Hematopoietic multipotent progenitor cell treated with erythropoietin and hydrocortisone succinate and interleukin-3 and kit ligand, for 17 days (in vitro differentiated cells): ENCODE measurements at places on chromosomes 13 and 19.
A peak's percentile ranks its signal among the peaks of the same experiment; 100 is the strongest.

- no peak for DNase-seq
Measured at GRCh38 chr13:42631181-42631580, 57.2 kb downstream of the TNFSF11 start.

DNA sequence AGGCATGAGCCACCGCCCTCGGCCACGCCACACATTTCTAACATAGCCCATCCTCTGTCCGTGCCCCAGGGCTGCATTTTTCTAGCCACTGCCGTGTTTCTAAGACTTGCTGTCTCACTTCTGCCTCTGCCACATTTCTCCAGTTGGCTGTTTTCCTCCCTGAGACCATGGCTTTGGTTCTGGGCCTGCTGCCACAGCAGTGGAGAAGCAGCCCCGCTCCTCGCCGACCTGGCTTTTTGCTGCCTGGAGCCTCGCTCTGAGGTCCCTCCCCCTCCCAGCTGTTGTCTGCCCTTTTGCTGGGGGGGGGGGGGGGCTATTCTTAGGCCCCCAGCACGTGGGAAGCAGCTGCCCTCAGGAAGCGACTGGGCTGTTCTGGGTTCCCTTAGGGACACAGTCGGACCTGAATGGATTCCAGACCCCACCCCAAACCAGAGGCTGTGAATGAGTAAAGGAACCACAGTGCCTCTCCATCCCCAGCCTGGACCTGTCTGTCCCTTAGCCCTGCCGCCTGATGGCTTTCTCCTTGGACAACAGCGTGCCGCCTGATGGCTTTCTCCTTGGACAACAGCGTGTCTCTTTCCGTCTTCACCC is 3.3 kb downstream of the GYS1 start:
- no peak for DNase-seq

GRCh38 chr13:74479124-74479523 is 344.9 kb upstream of the KLF12 start:
- no peak for DNase-seq

DNA sequence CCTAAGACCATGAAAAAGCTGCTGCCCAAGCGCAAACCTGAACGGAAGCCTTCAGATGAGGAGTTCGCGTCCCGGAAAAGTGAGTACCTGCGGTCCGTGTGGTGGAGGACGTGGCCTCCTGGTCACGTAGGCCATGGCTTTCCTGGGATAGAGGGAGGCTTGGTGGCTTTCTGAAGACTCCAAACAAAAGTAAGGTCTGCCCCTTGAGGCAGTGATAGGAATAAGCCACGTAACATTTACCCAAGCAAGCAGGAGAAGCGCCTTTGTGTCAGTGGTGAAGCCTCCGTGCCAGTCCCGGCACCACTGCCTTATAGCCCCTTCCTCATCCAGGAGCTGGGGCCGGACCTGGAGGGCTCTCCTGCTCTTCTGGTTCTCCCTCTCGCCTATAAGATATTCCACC is 34.3 kb upstream of the TEX29 start:
- DNase-seq = no peak

DNA sequence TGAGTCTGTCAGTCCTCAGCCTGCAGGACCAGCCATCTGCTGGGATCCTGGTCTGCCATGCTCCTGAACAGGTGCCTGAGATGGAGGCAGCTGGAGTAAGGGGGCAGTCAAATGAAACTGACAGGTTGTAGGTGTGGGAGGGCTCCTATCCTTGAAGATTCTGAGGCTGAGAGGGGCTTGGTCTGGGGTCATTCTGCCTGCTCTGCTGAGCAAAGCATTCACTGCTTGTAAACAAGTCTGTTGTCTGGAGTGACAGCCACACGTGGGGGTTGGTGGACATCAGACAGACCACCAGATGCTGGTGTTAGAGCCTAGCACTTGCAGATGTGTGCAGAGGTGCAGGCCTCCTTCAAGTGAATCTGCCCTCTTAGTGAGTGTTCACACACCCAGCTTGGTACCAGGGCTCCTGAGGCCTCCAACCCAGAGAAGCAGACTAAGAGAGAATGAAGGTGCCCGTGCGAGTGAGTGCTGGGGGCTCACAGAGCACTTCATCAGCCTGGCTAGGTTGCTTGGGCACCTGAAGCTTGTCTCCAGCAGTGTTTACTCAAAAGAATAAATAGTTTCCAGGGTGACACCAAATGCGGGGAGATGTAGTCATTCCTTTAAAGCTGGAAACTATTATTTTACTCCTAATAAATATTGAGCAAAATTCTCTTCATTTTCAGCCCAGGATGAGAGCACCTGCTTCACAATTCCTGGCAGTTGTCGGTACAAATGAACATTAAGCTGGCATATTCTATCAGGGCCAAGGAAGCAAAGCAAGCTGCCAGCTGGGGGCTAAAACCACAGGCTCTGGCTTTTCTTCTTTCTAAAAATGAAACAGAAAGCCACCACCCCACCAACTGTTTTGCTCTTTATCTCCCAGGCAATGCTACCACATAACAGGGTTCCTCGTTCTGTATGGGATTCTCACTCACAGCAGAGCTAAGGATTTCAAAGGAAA is 82.3 kb downstream of the RNASEH2B start:
- peak; percentile 5 for DNase-seq

GRCh38 chr13:44918326-44919103 is 70.8 kb downstream of the NUFIP1 start:
- DNase-seq = no peak

DNA sequence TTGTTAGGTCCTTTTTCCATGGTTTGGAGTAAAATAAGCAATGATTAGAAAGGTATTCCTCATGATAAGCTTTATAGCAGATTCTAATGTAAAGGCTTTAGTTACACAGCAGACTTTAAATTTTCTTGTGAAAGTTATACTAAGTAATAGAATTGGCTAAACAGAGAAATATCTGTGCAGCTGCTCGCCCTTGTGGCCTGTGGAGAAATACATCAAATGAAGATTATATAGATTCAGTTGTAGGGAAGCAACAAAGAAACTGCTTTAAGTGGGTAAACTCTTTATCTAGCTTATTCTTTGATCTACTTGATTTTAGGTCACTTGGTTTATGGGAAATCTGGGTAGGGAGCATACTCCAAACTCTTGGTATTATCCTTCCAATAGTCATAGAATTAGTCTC is 1269.7 kb upstream of the SPRY2 start:
- no peak for DNase-seq

DNA sequence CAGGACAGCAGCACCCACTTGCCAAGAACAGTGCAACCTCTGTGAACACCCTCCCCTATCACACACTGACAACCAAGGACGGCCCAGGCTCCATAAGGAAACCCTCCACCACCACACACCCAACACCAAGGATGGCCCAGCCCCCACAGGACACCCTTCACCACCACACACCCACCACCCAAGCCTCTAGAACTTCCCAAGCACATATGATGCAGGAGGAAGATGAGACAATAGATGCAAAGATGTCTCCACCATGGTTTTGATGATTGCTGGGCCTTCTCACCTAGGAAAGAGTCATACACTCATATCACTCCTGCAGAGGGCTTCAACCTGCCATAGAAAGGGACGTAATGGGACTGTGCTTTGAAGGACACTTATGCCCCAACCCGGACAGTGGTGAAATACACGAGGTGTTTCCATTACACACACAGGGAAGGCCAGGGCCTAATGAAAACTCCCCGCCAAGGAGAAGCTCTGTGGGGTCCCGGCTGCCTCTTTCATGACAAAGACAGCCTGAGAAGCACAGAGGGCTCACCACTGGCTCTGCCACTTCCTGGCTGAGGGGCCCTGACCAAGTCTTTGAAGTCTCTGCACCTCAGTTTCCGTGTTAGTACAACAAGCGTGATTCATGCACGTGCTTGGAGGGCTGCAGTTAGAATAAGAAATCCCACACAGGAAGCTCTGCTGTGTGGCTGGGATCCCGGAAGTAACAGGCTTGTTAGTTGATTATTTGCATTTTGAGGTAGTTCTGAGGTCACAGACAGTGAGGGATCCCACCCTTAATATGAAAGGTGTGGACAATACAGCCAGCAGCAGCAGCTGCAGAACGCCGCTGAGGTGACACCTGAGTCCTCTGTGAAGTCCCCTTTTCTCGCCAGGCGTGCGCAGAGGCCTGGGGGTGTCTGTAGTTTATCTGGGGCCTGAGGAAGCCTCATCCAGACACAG is 61.9 kb upstream of the ATP12A start:
- DNase-seq = no peak

DNA sequence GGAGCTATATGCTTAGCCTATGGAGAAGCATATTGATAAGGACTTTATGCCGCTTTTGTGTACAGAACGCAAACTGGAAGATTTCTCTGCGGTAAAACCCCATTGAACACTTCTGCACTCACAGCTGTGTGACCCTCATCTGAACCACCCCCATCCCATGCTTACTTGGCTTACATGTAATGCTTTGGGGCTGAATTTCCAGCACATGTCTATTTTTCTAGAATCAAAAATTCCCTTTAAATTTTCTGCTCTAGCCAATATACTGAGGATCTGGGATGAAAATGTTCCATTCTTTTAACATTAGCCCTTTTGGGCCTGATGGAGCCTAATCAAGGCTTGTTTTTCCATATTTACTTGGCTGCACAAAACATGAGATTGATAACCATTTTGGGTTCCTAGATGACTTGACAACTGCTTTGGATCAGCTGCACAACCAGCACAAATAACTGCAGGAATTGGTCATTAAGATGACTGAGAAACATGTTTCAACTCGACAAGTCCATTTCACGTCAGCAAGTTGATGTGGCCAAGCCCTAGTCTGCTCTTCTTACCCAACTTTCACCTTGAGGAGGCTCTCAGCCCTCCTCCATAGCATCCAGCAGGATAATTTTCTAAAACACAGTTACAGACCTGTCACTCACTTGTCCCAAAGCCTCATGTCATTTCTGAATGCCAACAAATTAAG is 52.4 kb downstream of the TNFSF11 start:
- DNase-seq = no peak

DNA sequence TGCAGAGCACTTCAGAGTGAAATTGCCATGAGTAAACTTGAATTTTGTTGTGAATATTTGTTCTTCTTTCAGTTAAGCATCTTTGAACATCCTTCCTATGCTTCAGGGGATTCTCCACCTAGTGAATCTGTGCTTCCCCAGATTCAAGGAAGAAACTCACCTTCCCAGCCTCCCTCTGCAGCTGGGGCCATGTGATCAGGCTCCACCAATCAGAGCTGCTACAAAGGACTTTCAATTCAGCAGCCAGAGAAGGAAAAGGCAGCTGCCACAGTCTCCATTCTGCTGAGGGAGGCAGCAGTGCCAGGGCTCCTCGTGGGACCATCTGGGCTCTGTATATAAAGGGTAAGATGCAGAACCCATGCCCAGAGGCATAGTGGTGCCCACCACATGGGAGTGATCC is 89.7 kb upstream of the SIAH3 start:
- DNase-seq = no peak

- no peak for DNase-seq
Measured at GRCh38 chr13:28822801-28823200, 2.7 kb downstream of the MTUS2 start.

GRCh38 chr13:24050796-24051715 is 109.5 kb upstream of the SPATA13 start:
- DNase-seq = no peak

DNA sequence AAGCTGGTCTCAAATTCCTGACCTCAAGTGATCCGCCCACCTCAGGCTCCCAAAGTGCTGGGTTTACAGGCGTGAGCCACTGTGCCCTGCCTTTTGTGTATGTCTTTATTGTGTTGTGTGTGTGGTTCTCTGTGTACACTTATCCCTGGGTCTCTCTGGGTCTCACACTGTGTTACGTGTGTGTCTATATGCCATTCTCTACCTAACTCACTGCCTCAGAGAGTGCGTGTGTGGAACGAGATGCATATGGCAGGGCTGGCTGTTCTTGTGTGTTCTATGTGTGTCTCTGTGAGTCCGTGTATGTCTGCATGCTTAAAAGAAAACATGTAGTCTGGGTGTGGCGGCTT is 10.5 kb downstream of the FOXA3 start:
- no peak for DNase-seq

DNA sequence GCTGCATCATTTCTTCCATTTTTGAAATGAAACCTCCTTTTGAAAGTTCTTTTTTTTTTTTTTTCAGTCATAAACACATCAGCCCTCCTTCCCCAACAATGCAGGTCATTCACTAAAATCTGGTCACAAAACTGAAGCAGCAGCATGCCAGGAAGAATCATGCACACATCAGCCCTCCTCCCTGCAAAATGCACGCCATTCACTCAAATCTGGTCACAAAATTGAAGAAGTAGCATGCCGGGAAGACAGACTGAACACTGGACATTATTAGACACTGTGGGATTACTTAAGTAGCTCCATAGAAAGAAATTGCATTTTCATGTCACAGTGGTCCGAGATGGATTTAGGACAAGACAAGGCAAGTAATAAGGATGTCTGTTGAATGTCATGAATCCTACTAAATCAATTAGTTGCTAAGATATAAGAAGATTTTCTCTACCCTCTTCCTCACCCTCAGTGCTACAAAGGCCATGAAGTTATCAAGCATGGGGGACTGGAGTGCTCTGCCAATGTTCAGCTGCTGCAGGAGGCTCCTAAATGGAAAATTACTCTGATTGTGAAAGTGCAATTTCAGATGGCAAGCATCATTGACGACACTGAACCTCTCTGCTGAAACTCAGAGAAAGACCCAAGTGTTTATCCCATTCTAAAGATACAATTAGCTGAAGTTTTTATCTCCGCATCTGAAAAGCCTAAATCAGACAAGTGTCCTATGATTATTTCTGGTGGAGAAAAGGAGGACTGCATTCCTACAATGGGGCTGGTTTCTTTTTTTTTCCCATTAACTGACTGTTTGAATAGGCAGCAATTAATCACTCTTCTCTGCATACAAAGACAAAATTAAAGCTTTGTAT is 913.2 kb downstream of the DIAPH3 start:
- DNase-seq = no peak

GRCh38 chr13:71862459-71862943 is 4.5 kb downstream of the DACH1 start:
- DNase-seq = no peak
